ENCODE measurements at places on chromosomes 6 and 20.

- DNase-seq, result no peak
Observed at GRCh38 chr6:148761527-148762011, 14.7 kb downstream of the UST start.

- peak; percentile 89 for DNase-seq
Observed at GRCh38 chr20:17762243-17762872, 62.6 kb downstream of the BANF2 start.

- no peak for DNase-seq
Observed at GRCh38 chr6:81718126-81718525, 34.4 kb downstream of the TENT5A start.

GRCh38 chr6:79230149-79230548 is 4.3 kb downstream of the HMGN3 start:
- DNase-seq, result no peak

DNA sequence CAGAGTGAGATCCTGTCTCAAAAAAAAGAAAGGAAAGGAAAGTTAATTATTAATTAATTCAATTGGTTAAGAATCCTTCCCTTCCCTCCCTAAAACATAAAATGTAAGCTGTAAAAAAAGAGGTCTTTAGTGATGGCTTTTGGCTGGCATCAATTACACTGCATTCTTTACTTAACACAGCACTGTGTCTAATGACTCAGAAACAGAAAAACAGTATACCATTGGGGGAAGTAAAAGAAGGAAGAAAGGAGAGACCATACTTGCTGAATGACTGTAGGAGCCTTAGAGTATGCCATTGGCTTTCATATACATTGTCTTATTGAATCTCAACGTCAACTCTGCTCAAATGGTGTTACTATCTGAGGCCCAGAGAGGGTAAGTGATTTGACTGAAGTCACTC is 18.3 kb upstream of the CITED2 start:
- DNase-seq, result no peak

DNA sequence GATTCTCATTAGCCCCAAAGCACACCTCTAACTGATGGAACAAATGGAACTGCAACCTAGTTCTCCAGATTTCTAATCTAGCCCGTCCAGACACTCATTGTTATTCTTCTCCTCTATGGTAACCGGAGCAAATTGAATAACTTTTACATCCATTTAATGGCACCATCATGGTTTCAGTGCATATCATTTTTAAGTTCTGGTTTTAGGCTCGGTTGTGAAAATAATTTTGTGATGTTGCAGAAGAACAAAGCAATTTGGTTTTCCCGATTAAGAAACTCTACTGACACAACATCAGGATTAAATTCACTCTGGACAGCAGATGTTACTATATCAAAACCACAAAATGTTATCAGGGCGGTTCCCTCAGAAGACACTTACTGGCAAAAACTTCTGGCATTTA is 42.5 kb upstream of the HBS1L start:
- DNase-seq, result no peak

DNA sequence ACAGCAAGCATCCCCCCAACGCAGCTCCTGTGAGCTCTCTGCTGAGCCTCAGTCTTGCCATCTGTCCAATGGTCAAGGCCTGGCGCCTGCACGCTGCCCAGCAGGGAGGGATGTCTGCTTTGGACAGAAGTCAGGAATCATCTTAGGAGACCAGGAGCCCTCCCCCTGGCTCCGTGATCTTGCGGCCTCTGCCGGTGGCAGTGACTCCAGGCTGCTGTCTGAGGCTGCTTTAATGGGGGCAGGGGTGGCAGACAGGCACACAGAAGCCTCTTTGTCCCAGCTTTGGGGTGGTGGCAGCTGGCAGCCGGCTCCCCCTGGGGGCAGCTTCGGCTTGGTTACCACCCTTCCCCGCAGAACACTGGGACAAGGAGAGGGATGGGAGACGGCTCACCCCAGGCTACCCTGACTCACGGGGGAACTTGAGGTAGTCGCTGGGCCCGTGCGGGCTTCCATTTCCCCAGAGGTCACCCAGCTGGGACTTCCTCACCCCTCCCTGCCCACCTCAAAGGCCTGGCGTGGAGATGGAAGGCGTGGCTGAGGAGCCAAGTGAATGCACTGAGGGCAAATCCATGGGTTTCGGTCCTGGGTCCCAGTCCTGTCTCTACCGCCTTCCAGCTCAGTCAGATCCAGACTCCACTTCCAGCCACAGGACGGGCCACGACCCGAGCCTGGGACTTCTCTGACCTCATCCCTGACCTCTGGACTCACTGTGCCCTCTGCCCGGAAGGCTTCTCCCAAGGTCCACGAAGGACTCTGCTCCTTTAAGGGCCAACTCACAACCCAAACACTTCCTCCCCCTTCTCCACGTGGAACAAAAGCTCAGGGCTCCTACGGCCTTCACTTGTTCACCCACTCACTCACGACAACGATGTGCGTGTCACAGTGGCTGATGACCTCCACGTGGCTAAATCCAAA is 14.8 kb downstream of the PEDS1 start:
- no peak for DNase-seq

DNA sequence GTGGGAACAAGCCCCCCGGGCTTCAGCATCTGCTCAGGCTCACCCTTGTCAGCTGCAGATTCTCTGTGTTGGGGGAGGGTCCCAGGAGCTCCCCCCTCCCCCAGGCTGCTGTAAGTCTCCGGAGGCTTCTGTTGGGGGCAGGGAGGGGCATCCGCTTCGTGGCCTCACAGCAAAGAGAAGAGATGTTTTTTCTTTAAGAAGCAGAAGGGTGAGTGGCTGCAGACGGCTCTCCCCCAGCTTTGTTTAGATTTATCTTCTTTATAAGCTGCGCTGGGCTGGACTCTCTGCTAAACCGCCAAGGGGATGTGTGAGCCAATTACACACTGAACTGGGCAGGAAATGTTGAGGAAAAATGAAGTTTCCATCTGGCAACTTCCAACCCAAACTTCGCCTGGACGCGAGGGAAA is 48.7 kb upstream of the GATA5 start:
- no peak for DNase-seq

DNA sequence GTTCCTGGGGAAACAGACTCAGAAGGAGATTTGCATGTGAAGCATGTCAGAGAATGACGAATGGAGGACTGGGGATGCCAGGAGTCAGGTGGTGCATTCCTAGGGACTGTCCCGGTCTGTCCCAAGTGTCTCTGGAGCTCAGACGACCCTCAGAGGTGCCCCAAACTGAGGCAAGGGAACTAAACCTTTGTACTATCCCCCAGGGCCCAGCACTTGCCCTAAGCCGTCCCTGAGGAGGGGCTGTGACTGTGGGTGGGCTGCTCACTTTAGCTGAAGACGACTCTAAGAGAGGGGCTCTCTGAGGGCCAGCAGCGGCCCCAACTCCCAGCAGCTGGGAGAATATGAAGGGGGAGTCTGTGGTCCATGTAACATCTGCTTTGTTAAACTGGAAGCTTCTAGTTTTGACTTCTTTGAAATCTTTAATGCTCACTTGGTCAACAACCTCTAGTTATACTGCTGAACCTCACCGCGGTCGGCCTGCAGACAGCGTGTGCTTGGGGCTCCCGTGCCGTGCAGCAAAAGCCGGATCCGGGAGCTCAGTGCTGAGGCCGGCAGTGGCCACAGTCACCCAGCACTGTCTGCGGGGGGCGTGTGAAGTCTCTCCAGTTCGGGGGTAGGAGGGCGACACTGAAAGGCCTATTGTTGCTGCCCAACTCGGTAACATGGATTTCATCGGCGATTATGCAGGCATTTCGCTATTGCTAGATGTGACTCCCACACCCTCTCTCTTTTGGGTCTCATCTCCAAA is 34.2 kb downstream of the TUBB2B start:
- DNase-seq, result no peak

- no peak for DNase-seq
Observed at GRCh38 chr6:142294679-142295078, 7.1 kb upstream of the ADGRG6 start.

DNA sequence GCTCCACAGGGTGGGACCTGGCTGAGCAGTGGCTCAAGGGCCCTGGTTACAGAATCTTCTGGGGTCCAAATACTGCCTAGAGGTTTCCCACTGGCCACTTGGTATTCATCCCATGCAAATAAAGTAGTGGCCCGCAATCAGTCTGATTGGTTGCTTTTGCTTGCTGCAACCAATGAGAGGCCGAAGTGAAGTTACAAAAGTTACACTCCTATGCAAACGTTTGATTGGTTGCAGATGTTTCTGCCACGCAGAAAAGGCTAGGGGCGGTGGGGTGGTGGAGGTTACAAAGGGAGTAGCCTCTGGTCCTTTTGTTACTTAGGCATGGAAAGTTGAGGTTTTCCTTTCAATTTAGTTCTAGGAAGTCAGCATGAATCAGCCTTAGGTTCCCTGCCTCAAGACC is 3.6 kb upstream of the NHLRC1 start:
- no peak for DNase-seq

GRCh38 chr20:17808357-17808756 is 108.6 kb downstream of the BANF2 start:
- DNase-seq, result no peak

GRCh38 chr6:143569040-143569439 is 57.5 kb upstream of the FUCA2 start:
- no peak for DNase-seq

DNA sequence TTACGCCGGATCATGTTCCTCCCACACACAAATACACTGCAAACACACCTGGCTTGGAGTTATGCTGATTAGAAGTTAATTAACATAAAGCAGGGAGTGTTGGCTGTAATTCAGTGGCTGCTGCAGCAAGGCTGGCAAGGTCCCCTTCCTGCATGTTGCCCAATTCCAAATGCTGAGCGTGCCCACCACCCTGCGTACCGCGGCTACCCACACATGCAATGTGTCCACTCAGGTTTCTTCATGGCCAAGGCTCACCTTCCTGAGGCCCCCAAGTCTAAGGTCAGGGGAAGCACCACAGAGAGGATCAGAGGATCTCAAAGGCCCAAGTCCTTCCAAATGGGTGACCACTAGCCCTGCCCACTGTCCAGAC is 11.6 kb upstream of the PRND start:
- no peak for DNase-seq

- no peak for DNase-seq
Observed at GRCh38 chr6:106525107-106525881, 104.0 kb downstream of the RTN4IP1 start.

- DNase-seq, result no peak
Observed at GRCh38 chr6:78561015-78561414, 306.3 kb upstream of the IRAK1BP1 start.

DNA sequence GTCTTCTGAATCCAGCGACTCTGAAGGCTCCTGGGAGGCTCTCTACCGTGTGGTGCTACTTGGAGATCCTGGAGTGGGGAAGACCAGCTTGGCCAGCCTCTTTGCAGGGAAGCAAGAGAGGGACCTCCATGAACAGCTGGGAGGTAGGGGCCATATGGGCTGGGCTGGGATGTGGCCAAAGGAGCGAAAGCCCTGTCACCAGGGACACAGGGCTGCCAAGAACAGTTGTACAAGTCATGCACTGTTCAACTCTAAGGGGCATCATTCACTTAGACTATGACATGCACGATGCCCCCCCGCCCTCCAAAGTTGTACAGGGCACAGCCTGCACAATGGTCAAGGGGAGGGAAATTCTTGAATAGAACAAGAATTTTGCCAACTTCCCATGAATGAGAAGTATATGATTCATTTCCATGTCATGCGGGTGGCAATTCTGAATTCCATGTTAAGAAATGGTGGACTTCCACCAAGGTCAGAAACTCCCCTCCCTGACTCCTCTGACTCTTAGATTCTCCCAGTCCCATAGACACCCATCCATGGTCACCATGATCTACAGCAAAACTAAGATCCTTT is 1.6 kb downstream of the REM1 start:
- DNase-seq, result no peak

DNA sequence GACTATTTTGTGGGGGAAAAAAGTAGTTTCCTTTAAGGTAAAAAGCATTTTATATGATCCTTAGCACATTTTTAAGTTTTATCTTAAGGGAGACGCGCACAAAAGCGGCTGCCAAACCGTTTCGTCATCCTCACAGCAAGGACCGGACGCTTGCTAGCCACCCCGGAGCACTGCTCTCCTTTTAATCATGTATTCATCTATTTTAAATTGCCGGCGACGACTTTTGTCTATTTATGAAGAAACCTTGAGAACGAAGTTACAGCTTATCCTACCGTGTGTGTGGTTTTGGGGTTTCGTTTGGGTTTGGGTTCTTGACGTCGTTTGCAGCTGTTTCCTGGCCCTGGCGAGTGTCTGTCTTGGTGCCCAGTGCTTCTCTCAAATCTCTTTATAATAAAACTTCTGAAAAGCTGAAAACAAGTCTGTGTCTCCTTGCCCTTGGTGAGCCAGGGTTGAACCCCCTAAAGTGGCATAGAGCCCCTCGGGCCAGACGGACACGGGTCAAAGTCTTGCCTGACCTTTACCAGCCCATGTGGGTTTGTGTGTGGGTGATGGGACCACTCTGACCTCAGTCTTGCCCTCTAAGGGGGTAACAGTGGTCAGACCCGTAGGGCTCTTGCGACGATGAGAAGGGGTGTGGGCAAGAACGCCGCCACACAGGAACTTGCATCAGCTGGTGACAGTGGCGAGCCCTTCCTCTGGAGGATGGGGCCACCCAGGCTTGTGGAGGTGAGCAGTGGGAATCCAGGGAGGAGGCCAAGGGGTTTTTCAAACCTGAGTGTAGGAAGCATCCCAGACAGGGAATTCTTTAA is 117.6 kb downstream of the JPH2 start:
- no peak for DNase-seq

- DNase-seq, result no peak
Observed at GRCh38 chr6:132811276-132811675, 3.1 kb upstream of the RPS12 start.

DNA sequence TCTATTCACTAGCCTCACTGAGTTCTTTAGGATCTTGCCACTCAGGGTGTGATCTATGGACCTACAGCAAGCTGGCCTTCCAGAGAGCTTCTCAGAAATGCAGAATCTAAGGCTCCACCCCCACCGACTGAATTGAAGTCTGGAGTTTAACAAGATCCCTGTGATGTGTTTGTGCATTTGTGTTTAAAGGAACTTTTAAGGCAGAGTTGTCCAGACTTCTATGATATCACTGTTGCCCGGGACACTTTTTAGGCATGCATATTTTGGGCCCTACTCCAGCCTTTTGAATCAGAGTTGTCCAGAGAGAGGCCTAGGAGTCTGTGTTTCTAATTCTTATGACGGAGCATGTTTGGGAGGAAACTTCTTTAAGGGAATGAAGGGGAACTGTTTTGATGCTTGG is 232.3 kb downstream of the QKI start:
- no peak for DNase-seq

DNA sequence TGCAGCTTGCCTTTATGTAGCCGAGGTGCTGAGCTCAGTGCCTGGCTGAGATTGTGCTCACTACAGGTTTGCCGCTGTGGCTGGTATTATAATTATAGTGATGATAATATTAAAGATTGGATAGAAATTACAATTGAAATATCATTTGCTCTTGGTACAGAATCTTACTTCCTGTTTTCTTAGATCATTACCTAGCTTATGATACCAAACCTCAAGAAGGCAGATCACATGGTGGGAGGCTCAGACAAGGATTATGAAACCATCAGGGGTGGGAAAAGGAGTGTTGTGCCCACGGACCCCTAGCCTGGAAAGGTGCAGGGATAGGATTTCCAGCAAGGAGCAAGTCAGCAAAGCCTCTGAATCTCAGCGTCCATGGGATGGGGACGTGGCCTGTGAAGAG is 70.6 kb downstream of the IGF2R start:
- DNase-seq, result no peak

GRCh38 chr20:58017231-58017969 is 211.1 kb downstream of the ANKRD60 start:
- DNase-seq, result no peak

GRCh38 chr20:47303736-47304135 is 52.8 kb downstream of the ZMYND8 start:
- no peak for DNase-seq

All from NCI-H345 (cell line).